ENCODE measurements at places on chromosomes 4 and X. TPM values are rescaled to one million over a fixed set of nuclear protein-coding genes. Genes with fewer than 3 reads are reported as not detected.

Gene ERCC6L
- 4.2 TPM for total RNA-seq

Gene TMEM154
- 4.5 TPM for total RNA-seq

Gene GAGE10
- total RNA-seq, result not detected

Gene PCYT1B
- total RNA-seq, result 0.32 TPM

Gene MTCP1
- 1.1 TPM for total RNA-seq

Gene NAA11
- not detected for total RNA-seq

Gene UGT8
- total RNA-seq, result not detected

Gene ADH7
- total RNA-seq, result not detected

Gene TKTL1
- not detected for total RNA-seq

Gene RPL9
- 4,307 TPM for total RNA-seq

Gene TNIP2
- 98.4 TPM for total RNA-seq

Gene CTAG1B
- total RNA-seq, result not detected

Gene PNMA5
- total RNA-seq, result not detected

Gene RRH
- not detected for total RNA-seq

Gene NXF2
- total RNA-seq, result not detected

Gene RNF128
- under 0.01 TPM for total RNA-seq

Gene RENBP
- 1.9 TPM for total RNA-seq

Gene WDR17
- 0.15 TPM for total RNA-seq

Gene NHS
- 0.15 TPM for total RNA-seq

Gene MTTP
- total RNA-seq, result not detected

Gene IQCM
- total RNA-seq, result not detected

Gene GNRHR
- total RNA-seq, result not detected

Gene NKX6-1
- total RNA-seq, result 0.15 TPM

Gene SPIN2B
- 7.6 TPM for total RNA-seq

Gene FAM47A
- total RNA-seq, result not detected

Gene SYN1
- not detected for total RNA-seq

Gene SLC9B1
- total RNA-seq, result 0.46 TPM

Gene CFAP99
- not detected for total RNA-seq

Gene TMEM35A
- total RNA-seq, result 6.5 TPM

Gene IL9R
- not detected for total RNA-seq

Gene CENPVL2
- not detected for total RNA-seq

Gene SLC10A4
- 0.30 TPM for total RNA-seq

Gene VEGFD
- total RNA-seq, result 0.32 TPM
